CD8-positive, alpha-beta memory T cell (primary cell): ENCODE measurements at places on chromosomes 6 and 20.

GRCh38 chr6:137291441-137291840, 72.3 kb upstream of the IFNGR1 start:
- DNase-seq = no peak

DNA sequence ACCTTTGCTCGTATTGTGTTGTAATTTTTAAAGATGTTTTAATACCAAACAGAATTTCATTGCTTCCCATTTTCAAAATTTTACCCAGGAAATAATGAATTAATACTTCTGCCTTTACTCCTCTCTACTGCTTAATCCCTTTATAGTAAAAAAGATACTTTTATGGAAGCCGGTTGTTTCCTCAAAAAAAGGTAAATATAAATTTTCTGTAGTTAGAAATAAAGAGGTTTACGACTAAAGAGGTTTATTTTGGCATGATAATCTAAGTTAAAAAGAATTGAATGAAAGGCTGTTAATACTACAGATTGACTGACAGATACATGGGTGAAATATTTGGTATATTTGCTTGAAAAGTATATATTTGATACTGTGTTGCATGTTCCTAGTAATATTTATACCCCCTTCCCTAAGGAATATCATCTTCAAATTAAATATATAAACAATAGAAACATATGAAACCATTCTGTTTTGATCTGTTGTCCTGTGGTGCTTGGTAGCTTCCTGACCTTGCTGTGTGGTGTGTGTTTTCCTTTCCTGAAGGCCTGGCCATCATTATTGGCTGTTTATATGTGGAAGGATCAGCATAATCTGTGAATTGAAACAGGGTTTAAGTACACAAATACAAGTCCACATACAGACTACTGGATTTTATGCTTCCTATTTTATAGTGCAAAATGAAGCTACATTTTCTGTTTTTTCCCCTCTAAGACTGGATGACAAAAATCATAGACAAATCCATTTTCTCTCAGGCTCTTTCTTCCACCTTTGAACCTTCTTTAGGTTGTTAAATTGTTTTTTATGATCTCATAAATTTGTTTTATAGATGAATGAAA, 2.3 kb downstream of the LIN28B start:
- no peak for DNase-seq

GRCh38 chr20:45850926-45851325, 6.3 kb downstream of the ACOT8 start:
- DNase-seq = no peak

DNA sequence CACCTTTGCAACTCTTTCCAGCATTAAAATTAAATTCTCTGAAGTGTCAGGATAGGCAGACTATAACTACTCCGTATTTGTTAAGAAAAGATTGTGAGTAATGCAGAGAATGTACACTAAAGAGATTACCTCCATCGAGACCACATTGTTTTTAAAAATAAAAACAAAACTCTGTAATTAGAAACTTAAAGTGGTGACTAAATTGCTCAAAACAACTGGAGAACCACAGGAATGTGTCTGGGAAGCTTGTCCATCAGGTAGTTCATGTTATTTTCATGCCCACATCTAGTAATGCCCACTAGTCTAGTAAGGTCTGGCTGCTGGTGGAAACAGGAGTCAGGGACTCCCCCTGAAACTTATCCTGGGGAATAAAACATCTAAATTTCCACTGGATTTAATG, 103.0 kb upstream of the FOXQ1 start:
- no peak for DNase-seq

- no peak for DNase-seq
Measured at GRCh38 chr6:7147051-7147671, 39.4 kb downstream of the RREB1 start.

DNA sequence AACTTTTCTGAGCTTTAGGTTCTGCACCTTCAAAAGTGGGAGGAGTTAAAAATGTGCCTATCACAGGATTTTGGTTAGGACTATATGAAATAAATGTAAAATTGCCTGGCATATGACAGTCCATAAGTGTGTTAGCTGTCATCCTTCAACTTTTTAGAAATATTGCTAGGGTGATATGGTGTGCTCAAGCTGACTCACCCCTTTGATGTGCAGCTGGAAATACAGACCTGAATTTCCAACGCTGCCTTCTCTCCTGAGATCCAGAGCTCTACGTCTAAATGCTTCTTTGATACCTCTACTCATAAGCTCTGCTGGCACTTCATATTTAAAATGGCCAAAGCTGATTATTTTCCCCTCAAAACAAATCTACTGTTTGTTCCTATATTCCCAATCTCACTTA, 2.7 kb downstream of the SLC35B3 start:
- DNase-seq = no peak

GRCh38 chr20:9329355-9330101, 184.9 kb upstream of the LAMP5 start:
- DNase-seq = no peak
